Stimulated activated CD8-positive, alpha-beta memory T cell treated with anti-CD3 and anti-CD28 coated beads, Interleukin-4, amount 100 ng/mL, for 4 hours (primary cell): ENCODE measurements at places on chromosomes 2 and 18.

- DNase-seq = no peak
Measured at GRCh38 chr18:42296723-42297122, 341.7 kb downstream of the PIK3C3 start.

DNA sequence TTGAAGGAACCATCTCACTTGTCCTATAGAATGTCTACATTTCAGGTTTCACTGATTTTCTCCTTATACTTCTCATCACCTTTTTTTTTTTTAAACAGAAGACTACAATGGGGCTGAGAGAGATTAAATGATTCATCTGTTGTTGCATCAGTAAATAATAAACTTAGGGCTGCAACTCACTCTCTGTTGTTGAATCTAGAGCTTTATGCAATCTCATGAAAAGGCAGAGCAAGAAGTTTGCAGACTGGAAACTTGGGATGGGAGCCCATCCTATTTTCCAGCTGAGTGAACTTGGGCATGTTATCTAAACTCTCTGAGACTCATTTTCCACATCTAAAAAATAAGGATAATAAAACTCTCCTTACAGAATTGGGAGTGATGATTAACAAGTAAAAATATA is 58.4 kb downstream of the PDE1A start:
- DNase-seq = no peak

DNA sequence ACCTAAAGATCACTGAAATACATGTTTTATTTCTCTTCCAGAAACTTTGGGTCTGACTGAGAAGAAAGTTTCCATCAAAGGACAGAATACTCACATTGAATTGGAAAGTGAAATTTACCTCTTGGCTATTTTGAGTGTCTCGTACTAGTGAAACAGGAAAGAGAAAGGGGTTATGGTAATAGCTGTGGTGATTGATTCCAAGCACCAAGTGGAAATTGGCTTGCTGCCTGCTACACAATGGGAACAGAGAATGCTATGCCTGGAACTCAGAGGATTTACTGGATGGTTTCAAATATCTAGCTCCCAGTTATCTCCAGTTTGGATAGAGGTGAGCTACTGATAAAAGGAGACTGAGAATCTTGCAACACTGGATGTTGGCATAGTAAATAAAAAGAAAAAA is 492.8 kb upstream of the FSIP2 start:
- DNase-seq = no peak

GRCh38 chr2:37976411-37976810 is 51.3 kb downstream of the RMDN2 start:
- DNase-seq = no peak

DNA sequence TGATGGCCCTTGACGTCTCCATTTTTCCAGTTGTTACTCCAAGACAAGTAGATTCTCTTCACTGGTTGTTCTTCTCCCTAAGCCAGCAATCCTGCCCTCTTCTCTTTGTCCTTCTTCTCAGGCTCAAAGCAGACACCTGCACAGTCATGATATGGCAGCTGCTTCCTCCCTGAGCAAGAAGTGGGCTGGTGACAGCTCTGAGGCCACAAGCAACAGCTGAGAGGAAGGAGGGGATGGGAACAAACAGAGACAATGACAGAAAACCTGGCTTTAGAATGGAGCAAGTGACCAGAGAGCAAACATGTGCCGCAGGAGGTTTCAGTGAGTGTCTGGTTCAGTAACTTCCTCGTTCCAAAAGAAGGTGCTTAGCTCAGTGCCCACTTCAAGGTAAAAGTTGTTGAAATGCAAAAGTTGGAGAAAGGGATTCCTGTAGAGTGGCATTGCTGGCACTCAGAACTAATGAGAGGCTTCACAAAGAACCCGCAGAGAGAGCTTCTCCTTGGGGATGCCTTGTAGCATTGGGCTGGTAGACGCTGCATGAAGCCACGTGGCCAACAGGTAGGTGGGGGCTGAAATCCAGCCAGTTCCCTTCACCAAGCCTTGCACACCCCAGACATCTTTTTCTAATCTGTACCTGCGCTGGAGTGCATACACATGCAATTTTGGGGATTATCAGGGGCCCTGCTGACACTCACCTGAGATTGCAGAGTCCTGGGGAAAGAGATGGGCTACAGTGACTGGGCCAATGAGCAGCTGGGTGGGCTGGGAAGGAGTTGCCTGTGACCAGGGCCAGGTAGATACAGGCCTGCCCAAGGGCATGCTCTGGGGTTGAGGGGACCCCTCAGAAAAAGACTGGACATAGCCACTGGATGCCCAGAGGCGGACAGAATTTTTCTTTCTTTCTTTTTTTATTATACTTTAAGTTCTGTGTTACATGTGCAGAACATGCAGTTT is 153.3 kb upstream of the RAB12 start:
- DNase-seq = no peak

DNA sequence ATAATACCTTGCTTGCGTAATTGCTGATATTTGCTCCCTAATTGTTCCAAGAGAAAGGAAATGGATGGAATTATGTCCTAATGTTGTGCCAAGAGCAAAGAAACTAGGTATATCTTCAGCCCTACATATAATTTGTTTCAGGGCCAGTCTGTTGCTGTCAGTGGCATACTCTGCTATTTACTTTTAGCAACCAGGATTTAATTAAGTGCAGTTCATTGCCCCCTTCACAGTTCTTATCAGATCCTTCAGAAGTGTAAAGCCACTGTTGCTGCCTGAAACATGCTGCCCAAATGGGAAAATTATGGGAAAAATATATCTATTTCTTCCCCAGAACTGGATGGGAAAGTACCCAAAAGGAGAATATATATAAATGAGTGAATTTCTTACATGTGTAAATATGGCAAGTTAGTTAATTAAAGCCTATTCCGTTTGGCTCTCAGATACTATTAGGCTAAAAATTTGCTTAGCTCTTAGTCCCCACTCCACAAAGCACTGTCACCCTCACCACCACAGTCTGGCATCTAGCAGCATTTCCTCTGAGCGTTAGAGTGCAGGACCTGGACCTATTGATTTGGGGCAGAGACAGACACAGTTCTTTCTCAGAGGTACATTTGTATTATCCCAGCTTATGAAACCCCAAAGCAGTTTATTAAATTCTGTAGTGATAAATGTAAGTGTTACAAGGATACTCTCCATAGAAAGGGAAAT is 72.8 kb upstream of the DTNA start:
- DNase-seq = no peak

GRCh38 chr2:96264656-96265348 is 995 bp downstream of the TMEM127 start:
- DNase-seq = no peak

- no peak for DNase-seq
Measured at GRCh38 chr2:149586898-149587219, 716 bp downstream of the MMADHC start.

GRCh38 chr2:98486374-98486981 is 41.8 kb downstream of the INPP4A start:
- DNase-seq = no peak

DNA sequence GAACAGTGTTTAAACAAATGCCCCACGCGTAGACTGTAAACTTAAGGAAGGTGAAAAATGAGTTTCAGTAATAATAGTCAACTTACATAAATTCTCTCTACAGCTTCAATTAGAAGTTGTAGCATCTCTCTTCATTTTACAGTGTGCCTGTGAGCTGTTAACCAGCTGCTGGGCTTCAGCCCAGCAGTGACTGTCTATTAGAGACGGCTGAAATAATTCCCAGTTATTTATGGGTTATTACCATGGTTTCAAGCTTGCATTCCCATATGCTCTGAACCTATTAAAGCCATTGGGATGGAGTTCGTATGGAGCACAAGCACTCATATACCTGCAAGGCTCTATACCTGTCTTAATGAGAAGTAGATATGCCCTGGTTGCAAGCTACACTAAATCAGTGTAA is 501.1 kb downstream of the CNTNAP5 start:
- no peak for DNase-seq

- no peak for DNase-seq
Measured at GRCh38 chr18:60044290-60045006, 144.7 kb downstream of the PMAIP1 start.

DNA sequence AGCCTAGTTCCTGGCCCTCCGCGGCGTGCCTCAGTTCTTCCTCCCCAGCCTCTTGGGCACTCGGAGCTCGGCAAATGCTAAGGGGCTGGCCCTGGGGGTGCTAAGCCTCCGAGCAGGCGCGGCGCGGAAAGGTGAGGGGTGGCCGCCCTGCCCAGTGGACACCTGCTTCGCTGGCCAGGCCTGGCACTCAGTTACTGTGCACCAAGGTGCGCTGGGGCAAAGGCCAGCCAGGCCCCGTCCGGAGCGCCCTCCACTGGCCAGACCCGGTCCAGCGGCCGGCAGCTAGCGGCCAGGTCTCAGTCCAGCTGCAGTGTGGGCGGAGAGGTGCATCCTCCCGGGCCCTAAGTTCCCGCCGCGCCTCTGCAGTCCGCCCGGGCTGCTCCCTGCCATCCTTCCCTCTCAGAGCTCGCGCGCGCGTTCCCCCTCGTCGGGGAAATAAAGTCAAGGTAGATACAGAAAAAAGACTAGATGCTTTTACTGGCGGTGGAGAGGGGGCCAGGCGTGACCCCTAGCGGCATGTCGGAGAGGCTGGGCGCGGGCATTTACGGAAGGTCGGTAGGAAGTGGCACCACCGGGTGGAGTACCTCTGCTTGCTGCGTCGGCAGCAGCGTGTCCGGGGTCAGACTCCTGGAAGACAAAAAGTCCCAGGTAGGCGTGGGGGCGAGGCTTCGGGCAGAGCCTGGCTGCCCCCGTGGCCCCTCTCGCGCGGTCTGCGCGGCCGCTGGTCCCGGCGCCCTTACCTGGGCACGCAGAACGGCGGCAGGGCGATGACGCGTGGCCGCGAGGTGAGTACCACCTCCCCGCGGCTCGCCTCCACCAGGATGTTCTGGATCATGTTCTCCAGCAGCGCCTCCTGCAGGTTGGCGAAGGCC is 9.4 kb upstream of the CRYBA2 start:
- DNase-seq = no peak

GRCh38 chr18:515838-516237 is 15.3 kb upstream of the COLEC12 start:
- no peak for DNase-seq

DNA sequence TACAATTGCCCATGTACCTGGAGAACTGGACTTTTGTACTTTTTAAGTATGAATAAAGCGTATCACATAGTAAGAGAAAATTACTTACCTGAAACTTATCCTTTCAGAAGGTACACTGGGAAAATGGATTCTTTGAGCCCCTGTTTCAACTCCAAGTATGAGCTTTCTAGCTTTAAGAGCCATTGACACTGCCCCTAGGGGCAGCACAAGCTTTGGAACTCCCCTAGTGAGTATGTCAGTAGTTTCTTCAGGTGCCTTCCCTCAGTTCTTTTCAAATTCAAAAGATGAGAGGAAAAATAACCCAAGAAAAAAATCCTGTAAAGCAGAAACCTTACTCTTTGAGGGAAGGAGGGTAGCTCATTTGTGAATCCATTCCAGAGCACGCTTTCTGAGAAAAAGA is 124.1 kb downstream of the MEMO1 start:
- no peak for DNase-seq

DNA sequence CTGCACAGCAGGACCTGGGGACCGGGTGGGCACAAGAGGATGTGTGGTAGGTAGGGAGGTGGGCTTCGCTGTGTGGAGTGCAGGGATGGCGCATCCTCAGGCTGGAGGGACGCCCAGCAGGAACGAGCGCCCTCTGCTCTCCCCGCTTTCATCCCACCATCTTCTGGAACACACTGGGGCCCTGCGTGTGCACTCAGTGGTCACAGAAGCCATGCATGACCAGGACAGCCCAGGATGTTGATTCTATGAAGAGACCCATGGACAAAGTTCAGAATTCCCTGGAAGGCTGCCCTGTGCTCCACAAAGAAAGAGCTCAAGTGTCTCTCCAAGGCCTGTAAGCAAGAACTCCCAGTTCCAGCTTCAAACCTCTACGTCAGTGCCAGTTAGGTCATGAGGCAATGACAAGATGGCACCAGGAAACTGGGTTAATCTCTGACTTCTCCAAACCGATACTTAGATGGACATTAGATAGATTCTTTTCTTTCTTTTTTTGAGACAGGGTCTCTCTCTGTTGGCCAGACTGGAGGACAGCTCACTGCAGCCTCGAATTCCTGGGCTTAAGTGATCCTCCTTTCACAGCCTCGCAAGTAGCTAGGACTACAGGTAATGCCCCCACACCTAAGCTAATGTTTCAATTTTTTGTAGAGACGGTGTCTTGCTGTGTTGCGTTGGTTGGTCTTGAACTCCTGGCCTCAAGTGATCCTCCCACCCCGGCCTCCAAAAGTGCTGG is 3.4 kb downstream of the SLC66A2 start:
- no peak for DNase-seq

DNA sequence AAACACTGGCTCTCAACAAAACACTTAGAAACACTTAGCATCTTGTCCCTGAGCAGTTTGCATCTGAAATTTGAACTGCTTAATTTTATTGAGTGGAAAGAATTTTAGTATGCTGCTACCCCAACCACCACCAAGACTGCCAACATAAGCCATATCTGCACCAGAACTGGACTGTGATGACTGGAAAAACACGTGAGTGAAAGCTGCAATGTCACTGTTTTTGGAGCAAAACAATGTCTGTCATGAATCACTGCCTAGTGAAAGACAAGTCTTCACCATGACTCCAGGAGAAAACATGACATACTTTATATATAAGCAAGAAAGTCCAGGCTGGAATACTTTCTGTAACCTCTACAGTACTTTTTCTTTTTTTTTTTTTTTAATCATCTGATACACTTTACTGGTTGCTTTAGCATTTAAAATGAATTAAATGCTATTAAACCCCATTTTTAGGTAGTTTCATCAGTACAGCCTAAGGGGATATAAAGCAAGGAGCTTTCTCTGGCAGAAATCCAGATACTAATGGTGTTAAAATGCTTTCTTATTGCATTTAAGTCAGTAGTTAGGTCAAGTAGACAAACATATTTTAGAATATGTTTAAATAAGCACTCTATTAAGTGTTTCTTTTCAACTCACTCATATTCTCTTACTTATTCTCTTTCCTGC is 2129.4 kb upstream of the PIK3C3 start:
- DNase-seq = no peak

GRCh38 chr2:28951910-28952835 is 28.9 kb upstream of the TOGARAM2 start:
- DNase-seq = no peak

DNA sequence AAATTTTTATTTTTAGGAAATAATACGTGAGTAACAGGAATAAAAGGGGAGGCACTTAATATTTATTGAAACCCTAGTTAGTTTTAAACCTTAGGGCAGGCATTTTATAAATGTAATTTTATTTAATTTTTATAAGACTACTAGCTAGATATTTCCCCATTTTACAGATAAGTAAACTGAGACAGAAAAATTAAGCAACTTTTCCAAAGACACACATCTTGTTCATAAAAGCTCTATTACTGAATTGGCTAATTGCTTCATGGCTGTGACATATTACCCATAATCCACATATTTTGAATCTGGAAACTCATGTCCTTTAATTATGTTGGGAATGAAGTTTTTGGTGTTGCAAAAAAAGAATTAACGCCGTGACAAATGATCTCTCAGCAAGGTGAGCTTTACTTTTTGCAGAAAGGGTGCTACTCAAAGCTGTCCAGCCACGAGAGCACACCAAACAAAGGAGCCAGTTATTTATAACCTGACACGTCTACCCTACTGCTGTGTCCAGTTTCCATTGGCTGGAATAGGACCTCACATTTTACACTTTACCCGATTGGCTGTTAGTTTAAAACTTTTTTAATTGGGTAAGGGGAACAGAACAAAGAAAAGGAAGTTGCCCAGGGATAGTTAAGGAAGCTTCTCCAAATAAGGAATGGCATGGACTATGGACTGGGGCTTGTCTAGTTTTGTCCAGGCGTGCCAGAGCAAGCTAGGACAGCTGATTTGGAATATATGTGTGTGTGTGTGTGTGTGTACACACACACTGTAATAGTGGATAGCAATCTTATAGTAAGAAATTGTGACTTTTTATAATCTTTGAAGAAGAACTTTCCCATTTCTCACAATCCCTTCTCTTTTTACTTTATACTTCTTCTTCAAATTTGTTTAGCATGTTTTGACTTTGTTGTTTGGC is 54.2 kb downstream of the COMMD1 start:
- DNase-seq = no peak
